Heart left ventricle (tissue), 16 donors: ENCODE measurements at places on chromosomes 2 and 18.

- DNase-seq = no peak
- no peaks in the 10 kb centered on the region for H3K27me3 ChIP-seq
- no peaks in the 10 kb centered on the region for H3K4me1 ChIP-seq
- no peaks in the 10 kb centered on the region for H3K36me3 ChIP-seq
These were observed 246.7 kb downstream of the SMAD2 start for GRCh38 chr18:47683774-47684173.

- no peaks in the 10 kb centered on the region for H3K27me3 ChIP-seq
- DNase-seq = no peak
- H3K4me1 ChIP-seq = no peaks in the 10 kb centered on the region
- no peak overlapping the region for H3K4me3 ChIP-seq
These were observed 246.3 kb downstream of the TXNL1 start for GRCh38 chr18:56391931-56392590.

GRCh38 chr2:237196866-237197618 lies 111.4 kb downstream of the COPS8 start:
- peak overlapping the region; percentile 48 for H3K27ac ChIP-seq
- DNase-seq = no peak
- no peak overlapping the region for H3K4me3 ChIP-seq
- H3K4me1 ChIP-seq = peaks cover 37% of the 10 kb centered on the region

DNA sequence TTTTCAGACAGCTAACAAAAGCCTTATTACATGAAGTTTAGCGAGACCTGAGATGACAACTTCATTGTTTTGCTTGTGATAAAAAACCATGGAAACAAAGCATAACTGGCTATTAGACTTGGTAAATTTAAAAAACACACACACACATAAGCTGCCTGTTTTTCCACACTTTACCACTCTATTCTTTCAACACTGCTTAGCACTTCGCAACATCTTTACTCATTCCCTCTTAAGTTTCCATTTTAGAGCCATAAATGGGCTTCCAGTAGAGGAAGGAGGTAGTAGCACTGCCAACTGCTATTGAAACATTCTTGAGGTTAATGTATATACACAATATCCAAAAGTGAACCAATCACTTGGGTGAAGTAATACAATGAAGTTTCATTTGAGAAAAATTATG lies 54.1 kb downstream of the BAZ2B start:
- DNase-seq = no peak
- H3K4me3 ChIP-seq = no peak overlapping the region
- no peaks in the 10 kb centered on the region for H3K36me3 ChIP-seq
- H3K27me3 ChIP-seq = no peaks in the 10 kb centered on the region
- H3K27ac ChIP-seq = no peak overlapping the region
- peaks cover 7% of the 10 kb centered on the region for H3K4me1 ChIP-seq

- no peak for DNase-seq
- H3K4me3 ChIP-seq = no peak overlapping the region
These were observed 67.4 kb downstream of the BOLA3 start for GRCh38 chr2:74080346-74080745.

- no peaks in the 10 kb centered on the region for H3K27me3 ChIP-seq
- H3K4me3 ChIP-seq = no peak overlapping the region
- H3K4me1 ChIP-seq = no peaks in the 10 kb centered on the region
- H3K27ac ChIP-seq = no peak overlapping the region
These were observed 29.1 kb downstream of the CPO start for GRCh38 chr2:206968134-206969086.

GRCh38 chr2:135984199-135985017 lies 1.0 kb downstream of the DARS1 start:
- no peaks in the 10 kb centered on the region for H3K27me3 ChIP-seq
- H3K4me1 ChIP-seq = peaks cover 15% of the 10 kb centered on the region
- DNase-seq = no peak

DNA sequence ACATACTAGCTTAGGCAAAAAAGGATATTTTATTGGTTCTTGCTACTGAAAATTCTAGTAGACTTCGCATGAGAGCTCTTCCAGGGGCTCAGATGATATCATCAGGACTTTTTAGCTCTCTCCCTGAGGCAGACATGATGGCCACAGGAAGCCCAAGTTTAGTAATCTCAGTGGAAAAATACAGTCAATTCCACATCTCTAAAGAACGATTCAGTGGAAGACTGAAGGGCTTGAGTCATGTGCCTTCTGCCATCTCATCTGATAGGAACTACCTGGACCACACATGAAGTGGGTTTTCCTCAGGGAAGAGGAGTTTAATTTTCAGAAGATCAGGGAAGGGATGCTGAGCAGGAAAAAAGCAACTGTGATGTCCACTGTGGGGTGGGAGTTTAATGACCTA lies 117.3 kb downstream of the TTC27 start:
- H3K27ac ChIP-seq = no peak overlapping the region
- no peaks in the 10 kb centered on the region for H3K27me3 ChIP-seq
- no peaks in the 10 kb centered on the region for H3K36me3 ChIP-seq
- peaks cover 14% of the 10 kb centered on the region for H3K4me1 ChIP-seq
- DNase-seq = no peak
- H3K4me3 ChIP-seq = no peak overlapping the region

DNA sequence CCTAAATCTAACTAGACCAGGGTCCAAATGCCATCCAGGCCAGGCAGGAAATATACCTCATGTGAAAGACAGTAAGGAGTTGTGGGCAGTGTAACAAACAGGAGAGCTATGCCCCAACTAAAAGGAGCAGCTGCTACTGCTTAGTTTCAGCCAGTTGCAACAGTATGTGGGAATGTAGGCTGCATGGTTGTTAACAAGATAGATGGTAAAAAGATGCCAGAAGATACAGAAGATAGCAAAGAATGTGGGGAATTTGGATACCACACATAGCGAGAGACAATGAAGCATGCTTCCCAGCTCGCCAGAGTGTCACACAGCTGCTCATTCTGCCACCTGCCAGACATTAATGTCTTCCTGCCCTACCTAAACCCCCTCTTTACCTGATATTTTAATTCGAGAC lies 39.4 kb upstream of the CYBRD1 start:
- no peak for DNase-seq
- no peak overlapping the region for H3K27ac ChIP-seq
- H3K36me3 ChIP-seq = peaks cover 61% of the 10 kb centered on the region
- no peak overlapping the region for H3K4me3 ChIP-seq
- H3K4me1 ChIP-seq = no peaks in the 10 kb centered on the region
- H3K27me3 ChIP-seq = no peaks in the 10 kb centered on the region

DNA sequence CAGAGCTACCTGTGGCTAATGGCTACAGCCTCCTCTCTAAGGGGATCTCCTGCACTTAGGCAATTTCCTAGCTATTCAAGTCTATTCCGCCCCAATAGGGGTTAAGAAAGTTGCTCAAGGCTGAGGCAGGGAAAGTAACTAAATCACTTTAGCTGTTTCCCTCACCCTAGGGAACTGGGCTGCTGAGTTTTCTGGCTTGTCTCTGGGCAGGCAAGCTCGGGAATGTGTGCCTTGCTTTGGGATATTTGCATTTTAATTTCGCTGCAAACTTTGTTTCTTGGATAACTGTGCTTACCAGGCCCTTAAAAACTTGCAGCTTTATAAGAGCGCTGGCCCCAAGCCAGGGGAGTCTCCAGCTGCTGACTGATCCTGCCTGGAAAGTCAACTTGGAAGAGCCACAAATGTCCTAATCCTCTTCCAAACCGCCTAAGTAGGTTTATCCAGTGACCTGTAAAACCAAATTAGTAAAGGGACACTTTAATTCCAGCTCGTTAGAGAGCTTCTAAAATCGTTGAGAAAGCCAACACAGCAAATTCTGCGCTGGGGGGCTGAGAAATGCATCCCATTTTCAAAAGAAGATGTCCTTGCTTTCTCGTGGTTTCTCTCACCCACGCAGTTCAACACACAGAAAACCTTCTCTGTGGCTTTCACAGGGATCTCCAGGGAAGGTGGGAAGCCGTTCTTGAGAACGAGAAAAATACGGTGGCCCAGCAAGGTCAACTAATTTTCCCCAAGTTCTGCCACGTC lies 59.5 kb upstream of the SP3 start:
- peak overlapping the region; percentile 27 for H3K4me3 ChIP-seq
- H3K4me1 ChIP-seq = peaks cover 45% of the 10 kb centered on the region
- no peaks in the 10 kb centered on the region for H3K36me3 ChIP-seq
- H3K27me3 ChIP-seq = no peaks in the 10 kb centered on the region
- DNase-seq = peak; percentile 94
- H3K27ac ChIP-seq = peak overlapping the region; percentile 83

GRCh38 chr2:30781961-30782533 lies 25.2 kb downstream of the CAPN13 start:
- no peak for DNase-seq
- H3K4me3 ChIP-seq = no peak overlapping the region
- H3K4me1 ChIP-seq = no peaks in the 10 kb centered on the region
- no peak overlapping the region for H3K27ac ChIP-seq

GRCh38 chr18:32937066-32937465 lies 164.2 kb upstream of the KLHL14 start:
- no peaks in the 10 kb centered on the region for H3K4me1 ChIP-seq
- H3K36me3 ChIP-seq = no peaks in the 10 kb centered on the region
- no peak for DNase-seq

- no peak overlapping the region for H3K27ac ChIP-seq
- peaks cover 26% of the 10 kb centered on the region for H3K4me1 ChIP-seq
- H3K4me3 ChIP-seq = no peak overlapping the region
- H3K36me3 ChIP-seq = no peaks in the 10 kb centered on the region
These were observed 48.9 kb upstream of the ITGAV start for GRCh38 chr2:186540941-186541340.
